ENCODE measurements at places on chromosomes 3 and 15. TPM values are rescaled to one million over a fixed set of nuclear protein-coding genes. Genes with fewer than 3 reads are reported as not detected.

DNA sequence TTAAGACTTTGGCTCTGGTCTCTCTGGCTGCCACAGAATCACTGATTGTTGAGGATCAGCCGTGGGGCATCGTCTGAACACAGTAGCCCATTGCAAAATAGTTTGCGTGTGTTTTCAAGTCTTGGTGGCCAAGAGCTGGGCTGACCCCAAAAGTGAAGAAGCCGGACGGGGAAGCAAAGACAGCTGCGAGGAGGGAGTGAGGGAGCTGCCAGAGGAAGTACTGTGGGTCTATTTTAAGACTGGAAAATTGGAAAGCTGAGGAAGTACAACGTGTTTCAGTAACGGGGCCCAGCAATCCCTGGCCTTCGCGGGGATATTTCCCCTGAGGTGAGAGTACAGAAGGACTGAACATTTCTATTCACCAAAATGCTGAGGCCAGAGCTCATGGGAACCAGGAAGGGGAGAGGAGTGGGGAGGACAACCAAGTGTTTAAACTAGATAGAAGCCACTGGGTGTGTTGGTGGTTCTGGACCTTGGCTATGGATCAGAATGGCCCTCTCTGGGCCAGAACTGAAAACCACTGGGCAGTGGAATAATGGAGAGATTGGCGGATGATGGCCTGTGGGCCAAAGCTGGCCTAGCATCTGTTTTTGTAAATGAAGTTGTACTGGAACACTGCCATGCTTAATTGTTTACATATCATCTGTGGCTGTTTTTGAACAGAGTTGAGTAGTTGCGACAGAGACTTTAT lies 34.1 kb upstream of the LIMD1 start:
- DNase-seq = no peak

GRCh38 chr3:40718681-40719080 lies 193.9 kb downstream of the ZNF621 start:
- no peak for DNase-seq

- no peak for DNase-seq
Measured at GRCh38 chr3:178826435-178827123, 245.0 kb downstream of the ZMAT3 start.

- no peak for DNase-seq
Measured at GRCh38 chr3:154152741-154153140, 31.6 kb downstream of the ARHGEF26 start.

DNA sequence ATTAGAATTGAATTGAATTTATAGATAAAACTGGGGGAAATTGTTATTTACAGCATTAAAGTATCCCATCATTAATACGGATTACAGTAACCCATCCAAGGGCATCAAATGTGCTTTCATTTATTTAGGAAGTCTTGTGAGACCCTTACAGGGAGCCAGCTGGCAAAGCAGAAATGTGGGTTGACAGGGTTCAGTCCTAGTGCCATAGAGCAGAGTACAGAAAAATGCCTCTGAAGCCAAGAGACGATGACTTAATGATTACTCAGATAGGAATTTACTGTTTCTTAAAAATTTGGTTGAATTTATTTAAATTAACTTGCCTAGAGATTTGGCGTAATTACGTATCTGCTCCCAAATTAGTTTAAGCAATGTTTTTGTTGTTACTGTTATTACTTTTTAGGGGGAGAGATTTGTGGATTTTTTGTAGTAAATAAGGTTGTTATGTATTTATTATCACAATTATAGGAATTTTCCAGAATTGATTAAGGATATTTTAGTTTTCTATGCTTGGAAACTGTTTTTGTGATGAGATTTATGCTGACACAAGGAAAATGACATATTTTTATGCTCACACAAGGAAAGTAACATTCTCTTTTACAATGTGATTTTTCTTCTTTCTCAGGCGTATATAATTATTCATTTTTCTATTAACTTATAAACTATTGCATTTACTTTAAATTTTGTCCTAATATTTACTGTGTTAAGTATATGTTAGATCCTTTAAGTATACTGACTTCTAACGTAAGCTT lies 152.0 kb downstream of the EPHA6 start:
- no peak for DNase-seq

GRCh38 chr15:97966924-97967620 lies 6.6 kb downstream of the ARRDC4 start:
- no peak for DNase-seq

- DNase-seq = no peak
Measured at GRCh38 chr3:3778641-3779270, 20.5 kb upstream of the LRRN1 start.

GRCh38 chr15:79496838-79497237 lies 64.7 kb downstream of the MINAR1 start:
- no peak for DNase-seq

DNA sequence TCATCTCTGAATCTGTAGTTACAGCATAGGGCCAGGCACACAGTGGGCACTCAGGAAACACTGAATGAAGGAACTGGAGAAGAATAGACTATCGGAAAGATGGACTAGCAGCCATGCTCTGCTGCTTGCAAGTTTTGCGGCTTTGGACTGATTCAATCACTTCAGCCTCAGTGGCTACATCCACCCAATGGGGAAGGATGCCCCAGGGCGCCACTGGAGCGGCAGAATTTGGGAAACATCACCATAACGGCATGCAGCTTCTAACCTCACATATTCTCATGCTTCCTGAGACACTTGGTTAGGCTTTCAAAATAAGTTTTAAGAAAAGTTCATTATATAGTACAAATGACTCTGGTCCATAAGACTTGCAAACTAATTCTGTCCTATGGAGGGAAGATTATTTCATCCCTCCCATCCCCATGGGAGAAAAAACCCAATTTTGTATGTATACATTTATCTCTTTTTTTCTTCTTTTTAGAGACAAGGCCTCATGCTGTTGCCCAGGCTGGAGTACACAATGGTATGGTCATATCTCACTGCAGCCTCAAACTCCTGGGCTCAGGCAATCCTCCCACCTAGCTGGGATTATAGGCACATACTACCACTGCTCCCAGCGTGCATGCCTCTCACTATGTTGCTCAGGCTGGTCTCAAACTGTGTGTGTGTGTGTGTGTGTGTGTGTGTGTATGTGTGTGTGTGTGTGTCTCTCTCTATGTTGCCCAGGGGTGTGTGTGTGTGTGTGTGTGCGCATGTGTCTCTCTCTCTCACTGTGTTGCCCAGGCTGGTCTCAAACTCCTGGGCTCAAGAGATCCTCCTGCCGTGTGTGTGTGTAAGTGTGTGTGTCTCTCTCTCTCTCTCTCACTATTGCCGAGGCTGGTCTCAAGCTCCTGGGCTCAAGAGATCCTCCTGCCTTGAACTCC lies 4.1 kb upstream of the FANCD2 start:
- no peak for DNase-seq

DNA sequence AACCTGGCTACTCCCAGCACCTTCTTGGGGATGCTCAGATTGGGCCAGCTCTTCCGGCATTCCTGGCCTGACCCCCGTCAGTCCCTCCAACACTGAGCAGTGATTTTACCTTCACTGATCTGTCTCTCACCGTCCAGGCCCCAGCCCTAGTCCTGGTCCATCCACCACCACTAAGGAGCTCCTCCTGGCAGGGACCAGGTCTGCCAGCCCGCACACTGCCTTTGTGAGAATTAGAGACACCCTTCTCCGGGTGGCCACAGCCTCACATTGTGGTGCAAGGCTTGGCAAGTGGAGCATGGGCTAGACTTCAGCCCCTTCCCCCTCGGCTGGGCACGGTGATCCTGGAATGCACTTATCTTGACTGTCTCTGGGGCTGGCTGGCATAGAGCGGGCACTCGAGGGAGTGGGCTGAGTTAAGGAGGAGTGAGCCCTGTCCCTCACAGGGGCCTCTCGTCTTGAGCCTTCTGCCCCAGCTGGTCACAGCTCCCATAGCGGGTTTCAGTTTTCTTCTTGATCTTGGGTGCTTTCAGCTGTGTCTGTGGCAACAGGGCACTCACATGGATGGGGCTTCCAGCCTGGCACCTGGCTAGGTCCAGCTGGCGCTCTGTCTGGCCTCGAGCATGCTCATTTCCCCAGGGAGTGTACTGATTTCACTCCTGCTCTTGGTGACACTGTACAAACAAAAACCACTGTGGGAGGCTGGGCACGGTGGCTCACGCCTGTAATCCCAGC lies 53.9 kb downstream of the LINGO1 start:
- no peak for DNase-seq

GRCh38 chr3:16520241-16520969 lies 6.9 kb upstream of the RFTN1 start:
- no peak for DNase-seq

DNA sequence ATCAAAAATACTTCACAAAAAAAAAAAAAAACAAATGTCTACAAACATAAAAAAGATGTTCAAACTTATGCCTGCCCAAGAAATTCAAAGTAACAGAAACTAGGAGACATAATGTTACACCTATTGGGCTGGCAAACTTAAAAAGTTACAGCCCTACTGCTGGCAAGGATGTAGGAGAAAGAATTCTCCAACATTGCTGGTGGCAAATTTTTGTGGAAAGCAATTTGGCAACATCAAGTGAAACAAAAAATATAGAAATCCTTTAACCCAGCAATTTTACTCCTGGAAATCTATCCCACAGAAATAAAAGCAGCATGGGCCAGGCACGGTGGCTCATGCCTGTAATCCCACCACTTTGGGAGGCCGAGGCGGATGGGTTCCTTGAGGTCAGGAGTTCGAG lies 73.2 kb downstream of the STAG1 start:
- no peak for DNase-seq

DNA sequence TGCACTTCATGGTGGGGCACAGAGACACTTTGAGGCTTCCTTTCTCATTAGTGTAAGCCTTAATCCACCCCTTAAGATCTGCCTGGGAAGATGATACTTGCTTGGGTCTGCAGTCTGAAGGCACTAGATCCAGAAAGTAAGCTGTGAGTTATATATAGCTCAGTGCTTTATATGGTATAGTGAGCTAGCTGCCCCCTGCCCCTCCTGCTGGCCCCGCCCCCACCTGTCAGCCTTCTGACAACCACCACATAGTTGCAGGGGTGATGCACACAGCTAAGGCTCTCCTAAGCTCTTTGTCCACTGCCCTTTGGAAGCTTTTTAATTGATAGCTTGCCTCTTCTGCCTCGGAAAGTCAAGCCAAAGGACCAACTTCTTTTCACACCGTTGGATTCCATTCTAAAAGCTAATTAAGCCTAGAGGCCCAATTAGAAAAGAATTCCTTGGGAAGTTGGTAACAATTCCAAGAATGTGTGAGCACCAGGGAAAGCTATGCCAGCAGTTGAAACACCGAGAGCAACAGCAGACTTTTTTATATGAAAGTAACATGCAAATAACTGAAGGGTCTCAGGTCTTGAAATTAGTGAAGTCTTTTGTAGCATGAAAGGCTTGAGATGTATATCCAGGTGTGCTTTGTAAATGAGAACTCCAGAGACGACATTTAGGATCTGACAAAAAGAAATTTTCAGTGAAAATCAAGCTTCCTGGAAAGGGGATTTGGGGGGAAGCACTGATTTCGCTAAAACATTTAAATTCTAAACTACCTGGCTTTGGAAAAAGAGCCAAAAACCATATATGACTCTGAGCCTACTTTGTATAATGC lies 2.3 kb downstream of the TPM1 start:
- no peak for DNase-seq

- no peak for DNase-seq
Measured at GRCh38 chr3:12679468-12679867, 15.6 kb upstream of the RAF1 start.

DNA sequence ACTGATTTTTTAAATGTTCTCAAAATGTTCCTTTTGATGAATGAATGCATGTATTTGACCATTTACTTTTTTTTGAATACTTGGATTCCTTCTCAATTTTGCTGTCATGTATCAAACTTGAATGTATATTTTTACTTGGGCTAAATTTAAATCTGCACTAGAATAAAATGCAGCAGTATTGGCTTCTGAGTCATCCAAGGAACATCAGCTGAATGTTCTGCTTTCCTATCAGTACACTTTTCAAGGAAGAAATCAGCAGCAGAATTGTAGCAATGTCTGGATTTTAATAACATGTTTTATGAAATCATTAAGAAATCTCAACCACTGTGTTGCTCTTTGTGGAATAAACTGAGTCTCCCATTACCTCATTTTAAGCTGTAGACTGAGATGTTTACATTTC lies 57.0 kb upstream of the COL6A6 start:
- DNase-seq = no peak

DNA sequence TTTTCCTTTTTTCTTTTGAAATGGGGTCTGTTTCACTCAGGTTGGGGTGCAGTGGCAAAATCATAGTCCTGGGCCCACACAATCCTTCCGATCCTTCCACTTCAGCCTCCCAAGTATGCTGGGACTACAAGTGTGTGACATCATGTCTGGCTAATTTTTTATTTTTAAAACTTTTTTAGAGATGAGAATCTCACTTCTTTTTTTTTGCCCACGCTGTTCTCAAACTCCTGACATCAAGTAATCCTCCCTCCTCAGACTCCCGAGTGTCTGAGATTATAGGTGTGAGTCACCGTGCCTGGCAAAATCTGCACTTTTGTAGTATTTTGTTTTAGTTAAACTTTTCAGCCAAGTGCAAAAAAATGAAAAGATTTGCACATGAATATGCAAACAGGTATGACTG lies 171.0 kb downstream of the FNDC3B start:
- no peak for DNase-seq

DNA sequence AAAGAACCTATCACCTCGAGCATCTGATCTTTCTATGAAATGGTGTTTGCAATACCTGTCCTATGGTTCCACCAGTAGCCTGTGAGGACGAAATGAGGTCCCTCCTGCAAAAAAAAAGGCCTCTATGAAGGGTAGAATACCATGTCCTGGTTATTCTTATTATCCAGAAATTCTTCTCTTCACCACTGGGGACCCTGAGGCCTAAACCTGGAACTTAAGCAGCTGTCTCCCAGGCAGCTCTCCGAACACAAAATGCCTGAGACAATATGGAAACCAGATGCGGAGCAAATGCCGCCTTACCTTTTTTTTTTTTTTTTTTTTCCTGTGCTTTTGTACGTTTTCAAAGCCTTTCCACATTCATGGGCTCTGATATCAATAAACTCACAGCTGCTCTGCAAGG lies 62.1 kb upstream of the WNT5A start:
- no peak for DNase-seq

The GPR149 gene
- total RNA-seq = not detected

The MRAS gene
- total RNA-seq = not detected

The FBXO22 gene
- total RNA-seq = 6.1 TPM

The MYEF2 gene
- total RNA-seq = 23.2 TPM

The SORD gene
- 1.2 TPM for total RNA-seq

The ALAS1 gene
- total RNA-seq = 6.0 TPM

The TMEM40 gene
- total RNA-seq = not detected

The GPR87 gene
- not detected for total RNA-seq

The SLC49A4 gene
- total RNA-seq = 3.7 TPM

The PLSCR5 gene
- not detected for total RNA-seq

The PEX11A gene
- total RNA-seq = not detected

The CMTM8 gene
- 0.87 TPM for total RNA-seq

The C15orf62 gene
- total RNA-seq = 1.1 TPM
